NCI-H446 (cell line): ENCODE measurements at places on chromosomes 5 and 9.

DNA sequence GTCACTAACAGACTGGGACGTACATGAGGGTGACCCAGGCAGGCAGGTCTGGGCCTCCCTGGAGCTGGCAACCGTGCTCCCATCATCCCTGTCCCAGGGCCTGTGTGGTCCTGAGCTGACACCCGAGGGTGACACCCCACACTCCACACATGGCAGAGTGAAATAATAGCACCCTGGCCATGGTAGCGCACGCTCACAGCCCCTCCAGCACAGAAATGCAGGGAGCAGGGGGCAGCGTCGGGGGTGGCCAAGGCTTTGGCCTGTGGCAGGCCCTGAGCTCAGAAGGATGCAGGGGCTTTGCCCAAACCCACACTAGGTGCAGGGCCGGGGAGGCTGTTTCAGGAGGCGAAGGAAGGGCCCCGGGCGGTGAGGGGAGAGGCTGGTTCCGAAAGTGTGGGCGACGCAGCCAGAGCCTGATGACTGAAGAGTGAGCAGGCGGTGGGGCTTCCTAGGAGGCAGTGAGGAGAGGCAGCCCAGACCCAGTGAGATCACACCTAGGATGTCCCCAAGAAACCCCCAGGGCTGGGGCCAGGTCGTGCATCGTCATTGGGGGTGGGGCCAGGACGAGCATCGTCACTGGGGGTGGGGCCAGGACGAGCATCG, 12.9 kb downstream of the OR2V2 start:
- DNase-seq, result peak; percentile 68

- no peak for DNase-seq
Observed at GRCh38 chr5:99378443-99378842, 449.6 kb upstream of the CHD1 start.

GRCh38 chr5:71961786-71962185, 145.5 kb upstream of the MAP1B start:
- DNase-seq, result no peak

DNA sequence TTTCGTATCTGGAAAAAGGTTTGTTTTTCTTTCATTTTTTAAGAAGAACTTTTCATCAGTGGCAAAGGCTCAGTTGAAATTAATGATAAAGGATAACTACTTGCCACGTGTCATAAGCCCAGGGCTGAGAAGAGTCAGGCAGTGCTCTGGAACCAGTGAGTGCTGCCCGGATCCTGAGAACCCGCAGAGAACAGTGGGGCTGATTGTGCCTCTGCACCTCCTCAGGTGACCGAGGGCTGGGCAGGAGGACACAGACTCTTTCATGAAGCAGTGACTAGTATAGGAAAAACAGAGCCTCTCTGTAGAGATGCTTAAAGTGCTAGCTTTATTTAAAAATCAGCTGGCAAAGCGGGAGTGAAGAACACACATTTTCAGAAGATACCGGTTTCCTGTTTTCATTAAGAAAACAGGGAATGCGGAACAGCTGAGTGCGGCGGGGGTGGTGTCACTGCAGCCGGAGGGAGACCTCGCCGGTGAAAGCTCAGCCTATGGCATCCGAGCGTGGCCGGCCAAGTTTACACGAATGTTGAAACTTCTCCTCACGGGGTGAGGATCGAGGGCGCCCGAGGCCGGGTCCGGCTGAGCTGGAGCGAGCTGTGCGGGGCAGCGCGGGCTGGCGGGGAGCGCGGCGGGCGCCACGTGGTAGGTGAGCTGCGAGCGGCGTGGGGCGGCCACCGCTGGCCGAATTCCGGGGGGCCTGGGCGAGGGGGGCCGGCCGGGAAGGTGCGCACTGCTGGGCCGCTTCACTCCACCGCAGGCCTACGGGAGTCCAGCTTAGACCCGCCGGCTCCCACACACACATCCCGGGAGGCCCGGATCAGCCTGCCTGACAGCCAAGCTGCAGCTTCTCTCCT, 134.7 kb upstream of the DMRT1 start:
- no peak for DNase-seq

GRCh38 chr9:98993570-98993945, 49.9 kb downstream of the COL15A1 start:
- DNase-seq, result no peak

DNA sequence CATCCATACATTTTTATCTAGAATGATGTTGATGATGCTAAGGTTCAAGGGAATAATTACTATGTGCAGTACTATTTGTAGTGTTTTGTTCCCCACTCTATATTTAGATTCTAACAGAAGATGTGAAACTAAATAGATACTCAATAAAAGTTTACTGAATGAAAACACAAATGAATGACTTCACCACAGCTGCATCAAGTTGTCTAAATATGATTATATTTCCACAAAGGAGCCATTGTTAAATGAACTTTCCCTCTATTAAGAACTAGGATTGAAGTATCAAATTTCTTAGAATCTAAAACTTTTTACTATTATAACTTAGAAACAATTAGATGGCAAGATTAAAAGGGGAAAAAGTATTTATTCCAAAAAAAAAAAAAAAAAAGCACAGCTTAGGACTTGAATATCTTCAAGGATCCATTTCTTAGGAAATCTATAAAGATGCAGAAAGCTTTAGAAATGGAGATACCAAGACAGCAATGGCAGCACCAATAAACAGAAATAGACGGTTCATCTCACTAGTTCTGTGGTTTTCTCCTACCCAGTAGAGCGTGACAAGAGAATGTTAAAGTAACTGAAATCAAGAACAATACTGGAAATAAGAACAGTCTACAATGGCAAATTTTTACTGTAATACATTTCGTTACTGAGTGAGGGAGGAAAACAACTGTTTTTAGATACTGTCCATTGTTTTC, 347.6 kb downstream of the EBF1 start:
- DNase-seq, result no peak

DNA sequence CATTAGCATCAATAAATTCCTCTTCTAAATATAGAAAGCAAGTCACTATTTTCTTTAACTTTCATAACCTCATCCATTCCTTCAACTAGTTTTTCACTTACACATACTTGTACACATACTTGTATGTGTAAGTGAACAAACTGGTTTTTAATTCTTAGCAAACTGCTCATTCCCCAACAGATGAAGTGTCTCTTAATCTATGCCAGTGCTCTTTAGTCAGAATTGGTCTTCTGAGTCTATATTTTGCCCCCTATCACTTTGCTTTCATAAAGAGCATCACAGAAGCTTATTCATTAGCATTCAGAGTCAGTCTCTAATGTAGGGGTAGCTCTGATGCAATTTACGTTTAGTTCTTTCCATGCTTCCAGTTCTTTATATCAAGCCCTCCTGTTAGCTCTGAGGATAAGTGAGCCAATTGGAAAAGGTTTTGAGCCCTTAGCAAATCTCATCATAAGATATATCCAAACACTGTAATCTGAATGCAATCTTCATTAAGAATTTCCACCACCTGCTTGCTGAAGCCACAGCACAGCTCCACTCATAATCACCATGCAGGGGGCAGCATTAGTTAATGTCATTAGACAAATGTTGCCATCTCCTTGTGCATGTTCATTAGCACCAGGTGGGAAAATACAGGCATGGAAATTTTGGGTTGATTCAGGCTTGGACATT, 178.5 kb upstream of the SLC24A2 start:
- DNase-seq, result peak; percentile 8

GRCh38 chr5:178327446-178327845, 94.8 kb upstream of the PHYKPL start:
- no peak for DNase-seq

GRCh38 chr5:51881901-51882300, 498.7 kb downstream of the ISL1 start:
- no peak for DNase-seq

DNA sequence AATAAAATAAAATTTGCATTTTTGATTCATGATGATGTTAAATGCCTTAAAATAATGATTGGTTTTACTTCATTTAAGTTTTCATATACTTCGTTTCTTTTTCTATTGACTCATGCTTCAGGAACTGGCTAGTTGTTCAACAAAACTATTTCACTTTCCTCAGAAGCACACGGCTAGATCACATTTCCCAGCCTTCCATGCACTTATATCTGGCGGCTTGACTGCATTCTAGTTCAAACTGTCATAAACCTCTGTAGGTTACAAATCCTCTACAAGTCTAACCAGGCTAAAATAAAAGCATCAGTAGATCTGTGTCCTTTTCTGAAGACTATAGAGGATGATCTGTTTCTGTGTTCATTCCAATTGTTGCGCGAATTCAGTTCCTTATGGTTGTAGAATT, 46.3 kb upstream of the CNTLN start:
- no peak for DNase-seq

DNA sequence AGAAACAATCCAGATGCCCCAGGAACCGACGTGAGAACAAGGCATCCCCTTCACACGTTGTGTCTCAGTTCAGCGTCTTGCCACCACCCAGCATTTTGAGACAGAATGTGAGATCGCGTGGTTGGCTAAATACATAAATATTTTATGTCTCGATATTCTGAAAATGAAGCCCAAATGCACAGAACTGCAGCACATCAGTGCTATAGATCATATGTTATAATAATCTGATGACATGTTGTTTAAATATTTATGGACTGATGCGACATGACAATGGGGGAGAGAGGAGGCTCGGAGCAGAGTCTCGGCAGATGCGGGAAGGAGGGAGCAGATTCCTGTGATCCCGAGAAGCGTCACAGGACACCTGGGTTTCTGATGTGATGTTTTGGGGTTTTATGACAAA, 10.9 kb downstream of the NEK6 start:
- no peak for DNase-seq

DNA sequence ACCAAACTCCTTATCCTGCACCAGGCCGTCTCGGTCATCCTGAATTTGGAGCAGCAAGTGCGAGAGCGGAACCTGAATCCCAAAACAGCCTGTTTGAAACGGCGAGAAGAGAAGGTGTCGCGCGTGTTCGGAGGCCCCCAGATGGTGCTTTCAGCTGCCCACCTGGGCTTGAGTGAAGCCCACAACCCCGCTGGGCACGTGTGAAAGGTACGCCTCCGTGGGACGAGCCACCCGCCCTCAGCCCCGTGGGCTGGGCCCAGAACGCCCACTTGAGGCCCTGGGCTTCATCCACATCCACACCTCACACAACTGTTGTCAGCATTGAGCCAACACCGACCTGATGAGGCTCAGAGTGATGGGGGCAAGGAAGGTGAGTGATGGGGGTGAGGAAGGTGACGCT, 72.8 kb downstream of the INSL6 start:
- no peak for DNase-seq

DNA sequence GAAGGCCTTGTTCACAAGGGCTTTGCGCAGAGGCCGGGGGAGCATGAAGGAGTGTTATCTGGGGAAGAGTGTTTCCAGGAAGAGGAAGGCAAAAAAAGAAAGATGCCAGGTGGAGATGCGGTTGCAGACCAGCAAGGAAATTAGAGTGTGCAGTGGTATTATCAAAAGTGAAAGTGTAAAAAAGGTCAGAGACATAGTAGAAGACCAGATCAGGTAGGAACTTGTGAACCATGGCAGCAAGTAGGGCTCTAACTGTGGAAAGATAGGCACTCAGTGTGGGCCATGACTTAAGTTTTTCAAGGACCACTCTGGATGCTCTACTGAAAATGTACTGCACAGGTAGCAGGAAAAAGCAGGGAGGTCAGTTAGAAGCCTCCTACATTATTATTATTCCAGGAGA, 90.1 kb upstream of the SPOCK1 start:
- DNase-seq, result no peak

DNA sequence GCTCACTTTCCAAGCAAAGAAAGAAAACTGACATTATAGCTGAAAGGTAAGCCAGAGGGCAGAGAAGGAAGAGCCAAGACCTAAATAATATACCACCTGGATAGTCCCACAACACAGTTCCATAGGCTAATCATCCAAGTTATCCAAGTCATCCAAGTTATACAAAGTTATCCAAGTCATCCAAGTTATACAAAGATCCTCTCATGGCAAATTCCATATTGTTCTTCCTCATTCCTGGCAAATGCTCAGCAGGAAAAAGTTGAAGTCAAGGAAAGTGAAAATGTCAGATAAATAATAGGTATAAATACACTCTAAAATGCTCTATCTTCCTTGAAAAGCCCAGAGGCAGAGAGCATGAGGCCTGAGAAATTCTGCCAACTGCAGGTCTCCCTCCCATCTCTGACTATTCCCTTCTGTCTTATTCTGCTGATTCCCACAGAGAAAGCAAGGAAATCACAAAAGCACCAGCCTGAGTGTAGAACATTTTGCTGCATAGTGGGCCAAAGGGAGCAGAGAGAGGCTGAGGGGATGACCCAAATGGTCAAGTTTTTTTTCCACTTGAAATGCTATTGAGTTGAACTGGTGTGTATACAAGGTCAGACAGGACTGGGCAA, 12.5 kb downstream of the MCTP1 start:
- no peak for DNase-seq

DNA sequence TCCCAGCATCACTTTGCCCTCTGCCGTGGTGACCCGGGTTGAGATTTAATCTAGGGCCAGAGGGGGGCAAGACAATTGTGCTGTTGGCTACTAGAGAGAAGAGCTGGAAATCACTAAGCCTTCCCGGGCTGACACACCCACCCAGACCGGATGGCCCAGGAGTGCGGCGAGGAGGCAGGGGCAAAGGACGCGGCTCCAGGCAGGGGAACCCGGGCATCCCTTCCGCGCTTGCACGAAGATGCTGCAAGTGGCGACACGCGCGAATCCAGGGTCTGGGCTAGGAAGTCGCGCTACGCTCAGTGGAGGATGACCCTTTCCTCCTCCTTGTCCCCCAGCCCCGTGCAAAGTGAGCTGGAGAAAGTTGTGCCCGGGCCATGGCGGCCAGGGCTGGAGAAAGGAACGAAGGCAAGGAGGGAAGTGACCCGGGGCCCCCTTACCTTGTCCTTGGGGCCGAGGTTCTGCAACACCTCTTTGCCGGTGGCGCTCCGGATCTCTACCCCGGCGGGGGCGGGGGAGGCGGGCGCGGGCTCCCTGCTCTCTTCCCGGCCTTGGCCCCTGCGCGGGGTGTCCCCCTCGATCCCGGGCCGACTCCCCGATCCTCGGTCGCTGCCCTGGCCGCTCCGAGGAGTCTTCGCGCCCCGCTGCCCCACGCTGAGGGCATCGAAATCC, 693 bp downstream of the DPYSL3 start:
- DNase-seq, result no peak

GRCh38 chr9:79990536-79990935, 418.8 kb downstream of the TLE4 start:
- no peak for DNase-seq

DNA sequence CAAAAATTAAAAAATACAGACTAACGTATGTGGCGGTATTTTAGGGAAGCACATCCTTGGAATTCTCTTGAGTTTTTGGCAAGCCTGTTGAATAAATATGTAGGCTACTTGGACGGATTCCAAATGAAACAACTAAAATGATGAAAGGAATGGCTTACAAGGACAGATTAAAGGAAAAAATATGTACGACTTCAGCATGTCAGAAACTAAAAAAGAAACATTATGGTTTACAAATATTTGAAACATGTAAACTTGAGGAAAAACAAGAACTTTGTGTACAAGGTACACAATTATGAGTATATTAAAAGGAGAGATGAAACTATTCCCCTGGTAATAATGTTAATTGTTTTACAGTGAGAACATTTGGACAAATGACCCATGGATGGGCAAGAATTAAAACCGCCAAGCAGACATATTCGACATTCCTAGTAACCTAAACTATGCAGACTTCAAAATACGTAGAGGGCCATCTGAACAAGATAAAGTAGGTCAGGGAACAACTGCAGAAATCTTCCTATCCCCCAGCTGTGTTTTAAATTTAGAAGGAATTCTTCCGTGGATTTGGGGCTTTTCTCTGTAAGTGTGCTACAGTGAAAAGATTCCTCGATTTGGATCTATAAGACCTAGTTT, 12.5 kb downstream of the EDIL3 start:
- no peak for DNase-seq

- DNase-seq, result no peak
Observed at GRCh38 chr5:137433539-137433938, 65.6 kb downstream of the SPOCK1 start.

- no peak for DNase-seq
Observed at GRCh38 chr9:116317503-116317902, 163.9 kb downstream of the PAPPA start.
